ENCODE measurements at places on chromosomes 7 and 10.

GRCh38 chr10:71033396-71033980, 145.1 kb upstream of the PCBD1 start:
- no peak for DNase-seq

DNA sequence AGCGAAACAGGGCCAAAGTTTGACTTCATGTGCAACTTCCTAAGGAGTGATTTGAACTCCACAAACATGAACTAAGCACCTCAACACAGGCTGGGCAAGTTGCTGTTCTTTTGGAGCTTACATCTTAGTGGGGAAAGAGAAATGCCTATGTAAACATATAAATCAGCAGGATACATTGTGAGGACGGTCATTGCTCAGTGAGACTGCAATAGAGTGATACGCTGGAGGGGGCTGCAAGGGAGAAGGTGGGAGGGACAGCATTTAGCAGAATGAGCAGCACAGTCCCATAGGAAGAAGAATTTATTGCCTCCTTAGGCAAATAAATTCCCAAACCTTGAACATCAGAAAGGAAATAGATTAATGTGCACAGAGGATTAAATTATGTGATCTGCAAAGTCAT, 90.0 kb downstream of the EGFR start:
- DNase-seq = no peak

DNA sequence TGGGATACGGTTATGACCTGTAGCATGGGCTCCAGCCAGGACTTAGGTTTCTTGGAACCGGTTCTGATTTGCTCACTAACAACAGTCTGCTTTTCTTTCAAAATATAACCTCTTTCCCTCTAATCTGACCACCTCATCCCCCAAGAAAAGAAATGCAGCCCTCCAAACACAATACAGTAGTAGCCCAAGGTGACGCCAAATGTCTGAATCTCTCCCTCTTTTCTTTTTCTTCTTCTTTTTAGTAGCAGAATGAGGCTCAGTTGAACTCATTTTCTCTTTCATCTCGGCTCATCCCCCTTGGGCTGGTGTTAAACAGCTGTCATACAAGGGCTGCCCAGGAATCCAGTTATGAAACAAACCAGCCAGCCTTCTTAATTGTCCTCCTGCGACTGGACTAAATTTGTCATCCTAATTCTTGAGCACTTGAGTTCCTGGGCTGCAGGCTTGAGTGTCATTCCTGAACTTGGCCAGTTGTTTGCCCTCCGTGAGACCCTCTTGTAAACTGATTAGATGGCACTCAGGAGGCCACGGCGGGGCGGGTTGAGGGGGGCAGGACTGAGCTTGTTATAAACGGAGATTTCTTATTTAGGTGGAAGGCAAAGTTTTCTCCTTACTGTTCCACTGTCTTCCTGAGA, 94.8 kb downstream of the SORCS3 start:
- DNase-seq = no peak

- no peak for DNase-seq
These were observed 42.8 kb downstream of the SPOCK2 start for GRCh38 chr10:72045586-72045985.

All from NCI-H226 (cell line).